ENCODE measurements at places on chromosomes 2 and 18.
A peak's percentile ranks its signal among the peaks of the same experiment; 100 is the strongest.

GRCh38 chr2:150485871-150486538 is 1.5 kb downstream of the RND3 start:
- DNase-seq = peak; percentile 86

GRCh38 chr2:188450732-188451483 is 159.2 kb downstream of the GULP1 start:
- no peak for DNase-seq

GRCh38 chr18:49690312-49690711 is 123.0 kb downstream of the ACAA2 start:
- no peak for DNase-seq

- DNase-seq = no peak
These were observed 184.1 kb downstream of the C1D start for GRCh38 chr2:67878743-67879142.

- no peak for DNase-seq
These were observed 27.1 kb downstream of the TSPYL6 start for GRCh38 chr2:54228945-54229344.

- no peak for DNase-seq
These were observed 32.9 kb downstream of the LOXHD1 start for GRCh38 chr18:46624127-46624526.

DNA sequence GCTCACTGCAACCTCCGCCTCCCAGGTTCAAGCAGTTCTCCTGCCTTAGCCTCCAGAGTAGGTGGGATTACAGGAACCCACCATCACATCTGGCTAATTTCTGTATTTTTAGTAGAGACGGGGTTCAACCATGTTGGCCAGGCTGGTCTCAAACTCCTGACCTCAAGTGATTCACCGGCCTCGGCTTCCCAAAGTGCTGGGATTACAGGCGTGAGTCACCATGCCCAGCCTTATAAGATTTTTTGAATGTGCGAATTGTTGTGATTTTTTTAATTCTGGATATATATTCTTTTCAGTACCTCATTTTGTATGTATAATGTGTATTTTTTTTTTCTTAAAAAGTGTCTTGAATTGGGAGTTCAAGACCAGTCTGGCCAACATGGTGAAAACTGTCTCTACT is 42.0 kb upstream of the CCDC150 start:
- DNase-seq = no peak
